Keratinocyte (primary cell): ENCODE measurements at places on chromosomes 3 and 15. TPM values are rescaled to one million over a fixed set of nuclear protein-coding genes. Genes with fewer than 3 reads are reported as not detected.

- no peak for DNase-seq
Measured at GRCh38 chr3:12963922-12964701, 109.1 kb downstream of the IQSEC1 start.

- DNase-seq, result no peak
Measured at GRCh38 chr15:33729653-33730052, 238.6 kb upstream of the CHRM5 start.

DNA sequence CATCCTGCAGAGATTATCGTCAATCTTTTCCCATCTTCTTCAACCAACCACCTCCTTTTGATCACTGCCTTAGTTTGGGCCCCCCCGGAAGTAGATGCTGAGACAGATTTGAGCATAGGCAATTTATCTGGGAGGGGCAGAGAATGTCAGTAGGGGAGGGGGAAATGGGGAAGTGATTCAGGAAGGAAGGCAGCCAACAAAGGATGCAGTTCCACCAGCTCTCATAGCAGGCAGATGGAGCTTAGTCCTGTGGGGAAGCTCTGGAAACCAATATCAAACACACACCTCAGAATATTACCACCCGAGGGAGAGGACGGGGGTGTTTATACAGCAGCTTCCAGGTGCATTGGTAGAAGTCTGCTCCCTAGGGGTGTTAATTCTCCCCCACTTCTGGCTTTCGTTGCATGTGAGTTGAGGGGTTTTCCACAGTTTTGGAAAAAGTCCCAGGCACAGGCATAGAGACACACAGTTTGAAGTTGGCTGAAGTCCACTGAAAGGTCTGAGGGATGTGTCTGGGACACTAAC, 91.5 kb upstream of the TNFAIP8L3 start:
- DNase-seq, result no peak

Gene MINDY2
- 6.1 to 11.2 TPM (median 6.8 TPM) in 3 replicates for polyA plus RNA-seq

Gene CAMKV
- not detected in 3 replicates for polyA plus RNA-seq

Gene ST8SIA2
- polyA plus RNA-seq, result 0.22 to 0.63 TPM (median 0.27 TPM) in 3 replicates

GRCh38 chr3:190972196-190972595, 109.7 kb upstream of the GMNC start:
- DNase-seq, result no peak

DNA sequence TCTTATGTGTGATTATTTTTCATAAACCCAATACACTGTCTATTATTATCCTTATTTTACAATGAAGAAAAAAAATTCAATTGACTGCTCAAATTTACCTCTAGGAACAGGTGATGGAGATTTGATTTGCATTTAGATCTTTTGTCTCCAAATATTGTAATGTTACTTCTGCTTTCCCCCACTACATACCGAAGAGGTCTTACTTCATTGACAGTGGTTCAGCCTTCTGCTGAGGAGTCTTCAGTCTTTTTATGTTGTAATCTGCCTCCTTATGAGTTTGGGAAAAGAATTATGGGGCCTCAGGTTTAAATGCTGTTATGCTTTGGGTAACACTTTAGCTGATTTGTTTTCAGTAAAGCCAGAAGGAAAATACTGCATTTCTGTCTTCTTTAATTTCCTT, 199.5 kb downstream of the LPP start:
- no peak for DNase-seq

GRCh38 chr3:97417-98258, 98.9 kb upstream of the CHL1 start:
- no peak for DNase-seq

- no peak for DNase-seq
Measured at GRCh38 chr3:59922192-59922591, 872.4 kb upstream of the CFAP20DC start.

Gene DLG1
- polyA plus RNA-seq, result 103 to 139 TPM (median 129 TPM) in 3 replicates

Gene CSTA
- polyA plus RNA-seq, result 649 to 1,138 TPM (median 1,068 TPM) in 3 replicates

- no peak for DNase-seq
Measured at GRCh38 chr3:161879470-161879869, 382.9 kb downstream of the OTOL1 start.

- DNase-seq, result no peak
Measured at GRCh38 chr3:37540786-37541185, 320.9 kb upstream of the CTDSPL start.

GRCh38 chr3:112687616-112688015, 46.7 kb upstream of the CCDC80 start:
- no peak for DNase-seq

- no peak for DNase-seq
Measured at GRCh38 chr3:45145681-45146614, at the start of gene CDCP1. TSS of gene CDCP1 (minus strand) at chr3:45146378. CDS start at chr3:45146287, 91 bp downstream.

Gene ARL8B
- polyA plus RNA-seq, result 56.1 to 102 TPM (median 64.4 TPM) in 3 replicates

DNA sequence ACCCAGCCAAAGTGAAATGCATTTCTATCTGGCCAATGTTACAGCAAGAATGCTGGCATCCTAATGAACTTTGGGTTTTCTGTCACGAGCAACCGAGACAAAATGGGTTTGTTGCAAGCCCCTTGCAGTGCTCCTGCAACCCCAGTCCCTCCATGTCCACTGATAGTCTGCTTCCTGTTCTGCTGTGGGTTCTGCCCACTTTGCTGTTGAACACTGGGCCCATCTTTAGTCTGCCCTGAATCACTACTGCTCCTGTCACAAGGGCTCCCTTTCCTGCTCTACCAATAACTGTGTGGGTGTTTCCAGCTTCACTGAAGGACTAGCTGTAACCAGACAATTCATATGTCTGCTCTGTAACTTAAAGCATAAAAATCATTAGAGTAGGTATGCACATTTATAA, 12.7 kb upstream of the OXSR1 start:
- no peak for DNase-seq

GRCh38 chr3:47057212-47057671, 77.8 kb downstream of the NBEAL2 start:
- DNase-seq, result no peak

Gene USP19
- polyA plus RNA-seq, result 21.2 to 31.5 TPM (median 23.1 TPM) in 3 replicates

- no peak for DNase-seq
Measured at GRCh38 chr15:62521396-62521795, 356.3 kb upstream of the C2CD4B start.

Gene RAD51
- 2.0 to 7.4 TPM (median 6.9 TPM) in 3 replicates for polyA plus RNA-seq

Gene FMN1
- 0.15 to 0.71 TPM (median 0.40 TPM) in 3 replicates for polyA plus RNA-seq

Gene MRPL3
- polyA plus RNA-seq, result 122 to 228 TPM (median 124 TPM) in 3 replicates

DNA sequence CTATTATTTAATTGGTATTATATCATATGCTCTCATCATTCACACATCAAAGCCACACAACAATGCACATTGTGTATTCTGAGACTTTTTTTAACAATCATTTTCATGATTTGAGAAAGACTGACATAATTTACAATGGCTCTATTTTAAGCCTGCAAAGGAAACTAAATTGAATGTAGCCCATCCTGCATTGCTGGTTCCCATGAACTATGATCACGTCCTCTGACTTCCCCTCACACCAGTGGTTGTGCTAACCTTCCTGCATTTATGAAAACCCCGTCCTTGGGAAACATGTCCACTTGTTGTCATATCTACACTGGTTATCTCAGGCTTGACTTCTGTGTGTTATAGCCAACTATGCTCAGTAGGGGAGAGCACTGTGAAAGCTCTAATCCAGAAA, 546.2 kb downstream of the MECOM start:
- DNase-seq, result no peak

Gene ALDH1L1
- polyA plus RNA-seq, result 0.09 to 0.35 TPM (median 0.17 TPM) in 3 replicates

GRCh38 chr3:12484983-12485327, 675 bp downstream of the TSEN2 start:
- no peak for DNase-seq

Gene RTP3
- polyA plus RNA-seq, result not detected in 3 replicates

- no peak for DNase-seq
Measured at GRCh38 chr3:10173926-10174435, 9.3 kb downstream of the IRAK2 start.

Gene FBXL2
- polyA plus RNA-seq, result 21.4 to 31.3 TPM (median 25.9 TPM) in 3 replicates

DNA sequence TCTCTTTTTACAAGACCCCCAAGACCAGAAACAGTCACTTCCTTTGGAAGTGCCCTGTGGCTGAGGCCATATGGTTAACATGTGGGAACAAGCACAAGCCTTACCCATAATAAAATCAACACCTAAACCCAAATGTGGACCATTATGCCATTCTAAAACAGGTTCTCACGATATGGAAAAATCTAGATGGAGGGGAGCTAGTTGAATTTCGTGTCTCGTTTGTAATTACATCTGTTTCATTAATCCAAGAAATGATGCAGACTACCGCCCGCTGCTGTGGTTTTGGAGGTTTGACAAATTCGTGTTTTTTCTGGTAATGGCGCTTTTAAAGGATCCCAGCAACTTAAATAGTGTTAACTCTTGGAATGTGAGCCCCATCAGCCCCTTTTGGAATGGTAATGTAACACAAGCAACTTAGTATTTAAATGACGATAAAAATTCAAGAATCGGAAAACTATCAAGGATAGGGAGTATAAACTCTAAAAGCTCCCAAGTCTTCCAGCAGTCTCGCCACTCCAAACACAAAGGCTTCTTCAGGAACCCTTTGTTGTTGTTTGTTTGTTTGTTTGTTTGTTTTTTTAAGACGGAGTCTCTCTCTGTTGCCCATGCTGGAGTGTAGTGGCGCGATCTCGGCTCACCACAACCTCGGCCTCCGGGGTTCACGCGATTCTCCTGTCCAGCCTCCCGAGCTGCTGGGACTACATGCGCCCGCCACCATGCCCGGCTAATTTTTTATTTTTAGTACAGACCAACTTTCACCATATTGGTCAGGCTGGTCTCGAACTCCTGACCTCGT, 1.1 kb downstream of the CNBP start:
- DNase-seq, result no peak

DNA sequence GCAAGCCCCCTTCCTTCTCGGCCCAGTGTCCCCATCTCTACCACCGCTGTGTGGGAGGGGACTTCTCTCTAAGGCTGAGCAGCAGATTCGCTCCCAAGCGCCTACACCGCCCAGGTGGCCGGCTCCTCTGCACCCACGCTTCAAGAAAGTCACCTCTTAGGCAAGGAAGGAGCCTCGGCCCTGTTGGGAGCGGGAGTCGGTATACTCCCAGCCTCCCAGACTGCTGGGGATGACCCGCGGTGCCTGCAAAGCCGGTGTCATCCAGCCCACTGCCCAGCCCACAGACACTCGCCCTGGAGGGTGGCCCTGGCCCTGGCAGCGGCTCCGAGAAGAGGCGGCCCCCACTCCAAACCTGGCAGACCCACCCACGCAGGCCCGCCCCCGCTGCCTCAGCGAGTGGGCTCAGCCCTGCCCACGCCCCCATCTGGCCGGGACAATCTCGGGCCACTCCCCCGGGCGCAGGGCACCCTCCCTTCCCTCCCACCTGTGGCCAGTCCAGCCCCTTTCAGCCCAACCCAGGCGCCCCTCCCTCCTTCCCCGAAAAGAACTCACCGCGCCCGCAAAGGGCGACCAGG, 396 bp downstream of the CHRNB4 start:
- DNase-seq, result no peak

Gene ARHGEF26
- 1.4 to 2.2 TPM (median 2.0 TPM) in 3 replicates for polyA plus RNA-seq

DNA sequence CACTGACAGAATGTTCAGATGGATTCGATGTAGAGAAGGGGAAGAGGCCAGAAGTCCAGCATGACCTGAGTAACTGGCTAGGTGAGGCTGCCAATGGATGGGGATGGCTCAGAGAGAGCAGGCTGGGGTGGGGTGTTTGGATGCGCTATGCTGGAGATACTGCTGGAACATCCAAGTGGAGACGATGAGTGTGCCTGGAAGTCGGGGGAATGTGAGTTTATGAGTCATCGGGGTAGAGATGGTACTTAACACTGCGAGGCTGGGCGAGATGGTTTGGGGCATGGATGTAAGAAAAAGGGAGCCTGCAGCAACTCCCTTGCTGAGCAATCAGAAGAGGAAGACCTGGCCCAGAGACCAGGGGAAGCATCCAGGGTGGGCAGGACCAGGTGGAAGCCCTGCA, 180.7 kb downstream of the SLCO3A1 start:
- no peak for DNase-seq

- no peak for DNase-seq
Measured at GRCh38 chr15:63056829-63057228, 14.3 kb downstream of the TPM1 start.
